ENCODE measurements at places on chromosomes 16 and 17.

- DNase-seq: no peak
Measured at GRCh38 chr17:72457712-72458111, 336.9 kb downstream of the SOX9 start.

- no peak for DNase-seq
Measured at GRCh38 chr16:28529124-28529523, 9.7 kb downstream of the NUPR1 start.

DNA sequence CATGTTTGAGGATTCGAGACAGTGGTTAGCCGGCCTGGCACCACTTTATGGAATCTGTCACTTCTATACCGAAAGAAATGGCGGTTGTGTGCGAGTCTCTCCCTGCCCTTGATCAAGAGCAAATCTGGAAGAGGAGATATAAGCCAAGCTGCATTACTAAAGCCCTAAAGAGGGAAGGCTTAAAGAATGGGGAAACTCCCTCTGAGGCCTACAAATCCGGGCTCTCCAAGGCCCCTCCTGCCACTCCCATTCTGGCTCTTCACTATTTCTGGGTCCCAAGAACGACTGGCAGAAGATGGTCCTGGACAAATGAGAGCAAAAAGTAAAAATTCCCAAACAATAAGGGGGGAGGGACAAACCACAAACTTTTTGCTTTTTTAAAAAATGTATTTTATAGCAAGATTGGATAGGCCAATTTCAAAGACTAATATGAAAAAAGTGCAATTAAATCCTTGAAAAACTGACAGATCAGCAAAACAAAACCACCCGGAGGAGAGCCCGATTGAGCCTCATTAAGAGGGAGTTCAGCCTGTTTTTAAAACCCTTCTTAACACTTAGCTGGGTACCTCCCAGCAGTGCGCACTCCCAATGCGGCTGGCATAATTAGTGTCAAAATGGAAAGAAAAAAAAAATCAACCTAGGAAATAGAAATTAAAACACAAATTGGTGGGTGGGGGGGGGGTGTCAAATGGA lies 193.5 kb downstream of the ZFHX3 start:
- no peak for DNase-seq

- no peak for DNase-seq
Measured at GRCh38 chr17:70709596-70709995, 540.3 kb downstream of the KCNJ2 start.

DNA sequence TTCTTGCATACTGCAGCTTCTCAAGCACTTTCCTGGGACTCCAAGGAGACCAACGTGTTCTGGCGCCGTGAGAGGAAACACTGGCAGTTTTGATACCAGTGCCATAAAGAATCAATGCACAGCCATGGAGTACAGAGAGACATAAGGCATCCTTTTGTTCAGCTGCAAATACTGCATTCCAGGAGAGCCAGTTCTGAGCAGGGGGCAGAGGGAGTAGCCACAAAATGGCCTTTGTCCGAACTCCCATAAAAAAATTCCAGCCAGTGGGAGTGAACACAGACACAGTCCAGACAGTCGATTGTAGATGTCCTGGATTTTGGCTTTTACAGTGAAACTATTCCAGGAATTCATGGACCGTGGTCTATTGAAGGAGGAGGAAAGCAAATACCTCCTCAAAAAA lies 36.2 kb upstream of the TEKT3 start:
- no peak for DNase-seq

DNA sequence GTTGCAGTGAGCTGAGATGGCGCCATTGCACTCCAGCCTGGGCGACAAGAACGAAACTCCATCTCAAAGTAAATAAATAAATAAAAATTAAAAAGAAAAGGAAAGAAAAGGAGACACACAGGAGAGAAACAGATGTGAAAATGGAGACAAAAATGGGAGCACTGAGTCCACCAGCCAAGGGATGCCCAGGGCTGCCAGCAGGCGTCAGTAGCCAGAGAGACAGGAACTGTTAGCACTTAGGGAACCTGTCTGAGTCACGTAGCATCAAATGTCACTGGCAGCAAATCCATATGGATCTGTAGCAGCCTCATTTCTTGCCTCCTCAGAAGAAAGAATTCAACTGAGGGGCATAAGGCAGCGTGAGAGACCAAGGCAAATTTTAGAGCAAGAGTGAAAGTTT lies 79.7 kb downstream of the CYLD start:
- DNase-seq: no peak

- no peak for DNase-seq
Measured at GRCh38 chr16:74903120-74903519, 81.8 kb downstream of the WDR59 start.

DNA sequence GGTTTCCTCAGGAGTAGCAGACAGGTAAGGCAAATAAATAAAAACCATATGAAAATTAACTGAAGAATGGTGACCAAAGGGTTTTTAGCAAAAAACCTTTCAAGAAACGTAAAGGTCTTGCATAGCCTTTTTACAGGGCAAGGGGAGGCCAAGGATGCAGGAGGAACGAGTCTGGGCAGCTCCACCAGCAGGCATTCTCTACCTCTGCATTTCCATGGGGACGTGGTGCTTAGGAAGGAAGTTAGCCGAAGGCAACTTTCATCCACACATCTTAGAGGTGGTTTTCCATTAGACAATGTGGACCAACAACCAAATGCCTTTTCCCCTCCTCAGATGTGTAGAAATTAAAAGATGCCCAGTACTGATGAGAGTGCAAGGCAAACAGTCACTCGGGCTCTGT lies 20.7 kb downstream of the TOM1L2 start:
- no peak for DNase-seq

DNA sequence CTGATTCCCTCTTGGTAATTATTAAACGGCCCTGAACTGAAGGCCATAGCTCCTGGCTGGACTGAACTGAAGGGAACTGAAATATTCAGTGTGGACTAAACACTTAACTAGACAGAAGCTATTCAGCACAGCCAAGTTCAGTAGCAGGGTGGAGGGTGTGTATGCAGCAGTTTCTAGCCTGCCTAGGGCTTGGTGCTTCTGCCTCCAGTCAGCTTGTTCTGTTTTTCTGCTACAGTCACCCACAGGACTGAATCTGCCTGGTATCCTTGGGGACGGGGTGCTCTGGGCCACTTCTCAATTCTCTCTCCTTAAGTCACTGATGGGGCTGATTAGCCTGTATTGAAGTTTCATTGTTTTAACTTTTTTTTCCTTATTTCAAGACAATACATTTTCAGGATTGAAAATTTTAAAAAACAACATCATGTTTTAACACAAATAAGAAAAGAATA lies 77.1 kb downstream of the WWP2 start:
- DNase-seq: no peak

DNA sequence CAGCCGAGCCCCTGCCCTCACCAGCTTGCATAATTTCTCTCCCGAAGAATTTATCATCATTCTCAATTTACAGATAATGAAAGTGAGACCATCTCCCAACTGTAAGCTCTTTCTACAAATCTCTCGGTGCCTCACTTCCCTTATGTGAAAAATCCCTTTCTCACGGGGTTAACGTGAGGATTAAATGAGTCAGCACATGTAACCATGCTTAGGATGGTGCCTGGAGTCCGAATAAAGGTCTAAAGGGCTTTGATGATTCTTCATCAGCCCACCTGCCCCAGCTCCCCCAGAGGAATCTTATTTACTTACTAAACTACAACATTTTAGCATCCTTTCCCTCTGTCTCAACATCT lies 24.8 kb upstream of the PIK3R6 start:
- no peak for DNase-seq

DNA sequence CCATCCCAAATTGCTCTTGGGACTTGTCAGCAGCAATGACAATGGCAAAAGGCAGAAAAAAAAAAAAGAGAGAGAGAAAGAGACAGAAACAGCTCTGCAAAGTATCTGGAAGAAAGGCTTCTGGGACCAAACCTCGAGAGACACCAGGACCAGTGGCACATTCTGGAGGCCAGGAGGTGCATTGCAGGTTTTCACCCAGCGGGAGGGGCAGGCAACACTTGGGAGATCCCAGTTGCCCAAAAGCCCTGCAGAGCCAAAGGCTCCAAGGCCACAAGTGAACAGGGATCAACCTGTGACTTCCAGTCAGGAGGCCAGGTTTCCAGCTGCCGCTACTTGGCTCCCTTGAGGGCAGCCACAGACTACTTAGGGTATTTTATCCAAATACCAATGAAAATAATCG lies 110.8 kb upstream of the CDH5 start:
- DNase-seq: no peak

- no peak for DNase-seq
Measured at GRCh38 chr16:79931721-79932120, 331.2 kb upstream of the MAF start.

- peak; percentile 11 for DNase-seq
Measured at GRCh38 chr17:82023447-82024241, 539 bp downstream of the LRRC45 start.

- DNase-seq: no peak
Measured at GRCh38 chr17:13925579-13925978, 143.7 kb upstream of the COX10 start.

- no peak for DNase-seq
Measured at GRCh38 chr16:23279721-23280153, 22.4 kb upstream of the SCNN1B start.

DNA sequence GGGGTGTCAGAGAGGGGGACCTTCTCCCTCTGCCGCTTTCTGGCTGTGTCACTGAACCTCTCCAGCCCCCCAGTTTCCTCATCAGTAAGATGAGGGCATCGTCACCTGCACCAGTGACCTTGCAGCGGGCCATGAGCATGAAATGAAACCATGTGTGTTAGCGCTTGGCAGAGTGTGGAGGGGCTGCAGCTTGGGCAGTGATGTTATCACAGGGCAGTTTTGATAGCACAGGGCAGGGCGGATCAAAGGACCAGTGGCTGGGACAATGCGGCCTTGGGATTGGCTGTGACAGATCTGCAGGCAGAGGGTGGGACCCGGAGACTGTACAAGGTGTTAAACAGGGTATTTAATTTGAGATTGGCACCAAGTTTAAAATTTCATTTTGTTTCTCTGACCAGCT lies 38.9 kb upstream of the NAT9 start:
- DNase-seq: no peak

- no peak for DNase-seq
Measured at GRCh38 chr17:903691-904481, 75.7 kb downstream of the NXN start.

GRCh38 chr16:79089735-79090284 lies 510.7 kb downstream of the MAF start:
- peak; percentile 62 for DNase-seq

DNA sequence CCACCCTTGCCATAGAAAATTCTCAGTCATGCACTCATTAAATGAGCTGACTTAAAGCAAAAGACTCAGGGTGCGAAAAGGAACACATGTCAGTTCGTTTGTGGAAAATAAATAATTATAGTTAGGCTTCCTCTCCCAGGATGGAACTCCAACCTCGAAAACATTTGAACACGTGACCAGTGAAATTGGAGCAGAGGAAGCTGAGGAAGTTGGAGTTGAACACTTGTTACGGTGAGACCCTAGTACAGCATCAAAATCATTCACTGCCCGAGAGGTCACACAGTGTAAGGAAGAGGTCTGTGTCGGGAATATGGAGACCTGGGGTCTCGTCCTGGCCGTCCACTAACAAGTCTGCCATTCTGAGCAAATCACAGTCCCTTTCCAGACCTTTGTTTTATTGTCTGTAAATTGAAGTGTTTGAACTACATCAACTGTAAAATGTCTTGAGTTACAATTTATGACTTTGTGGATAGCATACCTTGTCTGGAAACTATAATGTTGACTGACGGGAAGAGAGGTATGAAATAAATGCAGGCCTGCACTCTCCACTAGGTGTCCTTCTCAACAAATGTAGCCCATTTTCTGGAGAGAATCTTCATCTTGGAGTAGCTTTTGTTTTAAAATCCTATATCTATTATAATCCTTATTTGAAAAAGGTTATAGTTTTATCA lies 7.7 kb downstream of the PSMD7 start:
- no peak for DNase-seq

GRCh38 chr17:41513168-41513547 lies 5.5 kb downstream of the KRT15 start:
- DNase-seq: no peak

DNA sequence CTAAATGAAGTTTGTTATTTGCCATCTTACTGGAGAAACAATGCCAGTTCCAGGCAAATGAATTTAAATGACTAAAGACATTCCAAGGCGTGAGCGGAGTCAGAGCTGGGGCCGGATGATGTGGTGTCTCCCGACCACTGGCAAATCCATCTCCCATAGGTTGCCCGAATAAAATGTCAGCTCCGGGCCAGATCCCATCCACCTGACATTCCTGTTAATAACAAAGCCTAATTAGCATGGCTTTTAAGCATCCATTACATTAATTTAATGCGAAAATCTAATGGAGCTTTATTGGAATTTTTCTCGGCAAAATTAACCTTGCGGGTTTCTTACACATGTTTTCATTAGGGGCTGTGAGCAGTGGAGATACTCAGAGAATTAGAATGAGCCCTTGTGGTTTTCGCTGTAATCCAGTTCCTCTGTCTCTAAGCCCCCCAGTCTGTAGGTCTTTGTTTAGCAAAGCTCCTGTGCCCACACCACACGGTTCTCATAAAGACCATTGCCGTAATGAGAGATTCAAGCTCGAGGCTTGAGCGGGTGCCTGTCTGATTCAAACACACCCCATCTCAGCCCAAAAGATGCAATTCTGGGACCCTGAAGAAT lies 123.3 kb downstream of the CCT6B start:
- no peak for DNase-seq

DNA sequence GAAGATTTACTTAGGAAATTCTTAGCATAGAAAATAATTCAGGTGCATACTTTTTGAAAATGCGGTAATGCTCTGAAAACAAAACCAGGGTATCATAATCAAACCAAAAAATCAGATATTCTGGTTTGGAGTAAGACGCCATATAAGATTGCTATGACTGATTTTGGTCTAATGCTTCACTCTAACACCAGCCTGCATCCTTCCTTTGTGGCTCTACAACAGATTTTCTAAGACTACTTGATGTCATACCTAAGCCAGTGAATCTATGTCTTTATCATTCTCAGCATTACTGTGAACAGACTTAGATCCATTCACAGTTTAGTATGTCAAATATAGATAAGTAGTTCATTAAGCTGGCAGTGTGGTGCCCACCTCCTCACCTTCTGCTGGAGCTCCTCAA lies 590 bp downstream of the KRT33B start:
- no peak for DNase-seq

GRCh38 chr17:38705803-38706504 lies 881 bp downstream of the MLLT6 start:
- no peak for DNase-seq

DNA sequence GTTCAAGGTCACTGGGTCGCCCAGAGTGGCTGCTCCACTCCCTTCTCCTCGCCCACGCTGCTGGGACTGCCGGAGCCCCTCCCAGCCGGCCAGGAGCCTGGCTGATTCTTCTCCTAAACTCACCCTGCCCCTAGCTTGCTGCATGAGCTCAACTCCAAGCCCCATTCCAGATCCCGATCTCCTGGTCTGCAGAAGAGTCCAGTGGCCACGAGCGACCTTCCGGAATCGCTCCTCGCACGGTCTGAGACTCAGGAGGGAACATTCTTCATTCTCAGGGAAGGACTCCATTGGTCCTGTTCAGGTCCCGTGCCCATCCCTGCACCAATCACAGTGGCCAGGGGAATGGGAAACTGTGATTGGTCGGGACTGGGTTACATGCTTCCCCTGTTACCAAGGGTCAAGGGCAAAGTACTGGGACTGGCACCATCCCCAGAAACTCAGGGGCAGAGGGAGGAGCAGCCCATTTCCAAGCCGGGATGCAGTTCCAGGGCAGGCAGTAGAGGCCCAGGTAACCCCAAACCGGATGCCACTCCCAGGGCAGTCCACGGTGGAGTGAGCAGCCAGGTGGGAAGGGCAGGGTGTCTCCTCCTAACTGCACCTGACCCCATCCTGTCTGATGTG lies 24.5 kb upstream of the CIBAR2 start:
- no peak for DNase-seq

GRCh38 chr17:16478649-16479048 lies 13.3 kb downstream of the LRRC75A start:
- DNase-seq: no peak

GRCh38 chr16:81758376-81758775 lies 20.7 kb upstream of the PLCG2 start:
- no peak for DNase-seq
